Hepatocyte (in vitro differentiated cells): ENCODE measurements at places on chromosomes 7 and 10. TPM values are rescaled to one million over a fixed set of nuclear protein-coding genes. Genes with fewer than 3 reads are reported as not detected.

- no peak for DNase-seq
- H3K4me3 ChIP-seq = no peak overlapping the region
- no peaks in the 10 kb centered on the region for H3K27me3 ChIP-seq
- no peaks in the 10 kb centered on the region for H3K36me3 ChIP-seq
Observed at GRCh38 chr10:103077491-103078308, 115.4 kb downstream of the NT5C2 start.

- H3K27me3 ChIP-seq = no peaks in the 10 kb centered on the region
- H3K4me3 ChIP-seq = no peak overlapping the region
- no peaks in the 10 kb centered on the region for H3K4me1 ChIP-seq
- H3K36me3 ChIP-seq = no peaks in the 10 kb centered on the region
- H3K27ac ChIP-seq = no peak overlapping the region
Observed at GRCh38 chr10:19041171-19041570, 7.4 kb upstream of the MALRD1 start.

DNA sequence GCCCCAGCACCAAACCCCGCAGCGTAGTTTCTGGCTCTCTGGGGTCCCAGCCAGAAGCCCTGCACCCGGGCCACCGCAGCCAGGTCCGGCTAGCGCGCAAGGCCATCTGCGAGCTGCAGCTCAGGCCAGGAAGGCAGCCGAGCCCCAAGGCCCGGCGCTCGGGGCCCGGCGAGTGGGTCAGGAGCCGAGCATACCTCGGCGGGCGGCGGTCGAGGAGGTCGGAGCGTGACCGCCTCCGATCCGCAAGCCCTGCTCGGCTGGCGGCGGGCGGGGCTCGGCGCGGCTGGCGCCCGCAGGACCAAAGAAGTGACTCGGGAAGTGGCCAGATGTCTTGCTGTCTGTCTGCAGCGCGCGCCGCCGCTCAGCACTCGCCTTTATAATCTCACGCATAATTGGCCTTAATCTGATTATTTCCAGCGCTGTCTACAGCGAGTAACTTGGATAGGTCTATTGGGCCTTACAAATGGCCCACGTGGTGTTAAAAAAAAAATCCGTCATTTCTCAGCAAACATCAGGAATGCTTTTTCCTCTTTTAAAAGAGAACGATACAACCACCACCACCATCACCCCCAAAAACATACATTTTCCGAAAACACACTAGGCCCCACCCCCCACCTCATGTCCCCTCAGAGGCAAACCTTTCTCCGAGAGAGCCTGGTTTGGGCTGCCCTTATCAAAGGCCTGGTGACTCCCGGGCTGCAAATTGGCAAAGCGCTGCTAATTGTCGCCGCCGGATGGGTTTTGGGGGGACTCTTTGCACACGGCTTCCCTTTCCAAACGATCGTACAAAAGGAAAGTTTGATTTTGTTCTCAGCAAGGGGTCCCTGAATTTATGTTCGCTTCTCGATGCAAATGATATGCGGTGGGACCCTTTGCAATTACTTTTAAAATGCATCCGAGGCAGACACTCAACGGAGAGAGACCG lies at the start of gene DRGX:
DRGX (minus strand) TSS at position 349 of the 925 bp plus-strand sequence. CDS start 649 bp downstream, outside the sequence.
- no peaks in the 10 kb centered on the region for H3K36me3 ChIP-seq
- H3K27ac ChIP-seq = no peak within 1 kb of the TSS
- H3K27me3 ChIP-seq = peaks cover 99% of the 10 kb centered on the region
- DNase-seq = no peak

SFRP4 gene
- 1.1 and 1.8 TPM in 2 replicates for total RNA-seq

GRCh38 chr7:139543801-139544603 lies 20.5 kb downstream of the CLEC2L start:
- no peak overlapping the region for H3K4me3 ChIP-seq
- no peak for DNase-seq
- H3K27me3 ChIP-seq = no peaks in the 10 kb centered on the region
- H3K4me1 ChIP-seq = no peaks in the 10 kb centered on the region
- no peak overlapping the region for H3K27ac ChIP-seq

GRCh38 chr10:83990126-83990525 lies 149.2 kb upstream of the GHITM start:
- no peak overlapping the region for H3K4me3 ChIP-seq
- H3K36me3 ChIP-seq = no peaks in the 10 kb centered on the region
- no peaks in the 10 kb centered on the region for H3K27me3 ChIP-seq
- H3K27ac ChIP-seq = no peak overlapping the region
- H3K4me1 ChIP-seq = no peaks in the 10 kb centered on the region
- no peak for DNase-seq

- no peak for DNase-seq
- H3K27me3 ChIP-seq = peaks cover 2% of the 10 kb centered on the region
- H3K4me1 ChIP-seq = no peaks in the 10 kb centered on the region
- H3K27ac ChIP-seq = no peak overlapping the region
Observed at GRCh38 chr10:80694930-80695329, 157.2 kb downstream of the SH2D4B start.

DNA sequence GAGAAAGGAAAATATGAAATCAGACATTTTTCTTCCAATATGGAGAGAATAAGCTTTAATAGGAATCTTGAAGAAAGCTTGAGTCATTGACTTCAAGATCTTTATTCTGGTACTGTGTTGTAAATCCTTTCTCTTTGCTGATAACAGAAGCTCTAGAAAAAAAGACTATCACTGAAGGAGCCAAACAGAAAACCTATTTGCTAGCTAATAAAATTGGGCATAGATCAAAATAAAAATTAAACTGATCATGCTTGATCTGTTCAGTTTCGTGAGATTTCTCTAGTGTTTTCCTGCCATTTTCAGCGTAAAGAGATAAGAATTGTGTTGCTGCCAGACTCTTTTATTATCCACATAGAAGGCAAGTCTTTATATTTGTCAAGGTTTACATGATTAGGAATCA lies 1.5 kb upstream of the GHITM start:
- peaks cover 19% of the 10 kb centered on the region for H3K4me1 ChIP-seq
- H3K27me3 ChIP-seq = no peaks in the 10 kb centered on the region
- peak overlapping the region; percentile 83 for H3K27ac ChIP-seq
- H3K36me3 ChIP-seq = no peaks in the 10 kb centered on the region
- DNase-seq = no peak
- no peak overlapping the region for H3K4me3 ChIP-seq

RPEL1 gene
- total RNA-seq = 0.10 TPM in 1 of 2 replicates, not detected in the other

AZGP1 gene
- total RNA-seq = 46.1 and 52.6 TPM in 2 replicates

KCNH2 gene
- 8.4 and 9.4 TPM in 2 replicates for total RNA-seq

DNA sequence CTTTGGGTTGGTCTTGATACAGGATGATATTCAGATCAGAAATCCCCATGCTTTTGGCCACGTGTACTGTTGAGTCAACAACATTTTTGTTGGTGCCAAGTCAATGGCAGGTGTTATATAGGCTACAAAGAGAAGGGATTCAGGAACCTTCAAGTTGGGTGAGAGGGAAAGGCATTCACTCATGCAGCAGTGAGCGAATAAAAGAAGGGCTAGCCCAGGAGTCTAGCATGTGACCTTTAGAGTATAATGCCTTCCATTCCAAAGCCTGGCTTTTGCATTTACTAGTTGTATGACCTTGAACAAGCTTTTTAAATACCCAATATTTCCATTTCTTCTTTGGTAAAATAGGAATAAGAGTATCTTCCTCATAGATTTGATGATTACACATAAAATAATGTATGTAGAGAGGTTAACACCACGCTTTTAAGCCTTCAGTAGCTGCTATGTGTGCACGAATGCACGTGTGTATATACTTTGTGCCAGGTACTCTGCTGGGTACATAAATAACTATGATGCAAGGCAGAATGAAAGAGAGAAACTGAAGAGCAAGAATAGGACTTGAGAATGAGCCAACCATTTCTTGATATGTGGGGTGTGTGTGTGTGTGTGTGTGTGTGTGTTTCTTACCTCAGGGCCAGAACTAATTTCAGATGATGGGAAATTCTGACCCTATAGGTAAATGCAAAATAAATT lies 163.6 kb downstream of the PDE1C start:
- H3K27ac ChIP-seq = no peak overlapping the region
- no peak for DNase-seq
- no peaks in the 10 kb centered on the region for H3K36me3 ChIP-seq
- H3K4me1 ChIP-seq = no peaks in the 10 kb centered on the region
- H3K27me3 ChIP-seq = no peaks in the 10 kb centered on the region

- no peaks in the 10 kb centered on the region for H3K36me3 ChIP-seq
- H3K4me3 ChIP-seq = no peak overlapping the region
- H3K4me1 ChIP-seq = no peaks in the 10 kb centered on the region
Observed at GRCh38 chr10:8992009-8992408, 937.5 kb downstream of the GATA3 start.

DNA sequence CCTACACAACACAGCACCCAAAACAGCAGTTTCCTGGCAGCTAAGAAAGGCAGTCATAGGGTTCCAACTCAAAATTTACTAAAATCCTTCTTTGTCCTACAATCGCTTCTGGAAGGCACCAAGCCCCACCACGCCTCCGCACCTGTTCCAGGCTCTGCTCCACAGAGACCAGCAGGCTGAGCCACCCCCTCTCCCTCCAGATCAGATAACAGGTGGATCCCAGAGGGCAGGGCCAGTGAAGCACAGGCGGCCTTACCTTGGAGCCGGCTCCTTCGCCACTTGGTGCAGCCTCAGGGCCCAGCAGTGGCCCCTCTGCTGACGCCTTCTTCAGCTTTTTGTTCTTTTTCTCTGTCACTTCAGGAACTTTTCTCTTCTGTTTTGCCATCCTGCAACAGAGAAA lies 33.0 kb downstream of the ZFAND2A start:
- no peaks in the 10 kb centered on the region for H3K36me3 ChIP-seq
- H3K27me3 ChIP-seq = no peaks in the 10 kb centered on the region
- peaks cover 4% of the 10 kb centered on the region for H3K4me1 ChIP-seq

DNA sequence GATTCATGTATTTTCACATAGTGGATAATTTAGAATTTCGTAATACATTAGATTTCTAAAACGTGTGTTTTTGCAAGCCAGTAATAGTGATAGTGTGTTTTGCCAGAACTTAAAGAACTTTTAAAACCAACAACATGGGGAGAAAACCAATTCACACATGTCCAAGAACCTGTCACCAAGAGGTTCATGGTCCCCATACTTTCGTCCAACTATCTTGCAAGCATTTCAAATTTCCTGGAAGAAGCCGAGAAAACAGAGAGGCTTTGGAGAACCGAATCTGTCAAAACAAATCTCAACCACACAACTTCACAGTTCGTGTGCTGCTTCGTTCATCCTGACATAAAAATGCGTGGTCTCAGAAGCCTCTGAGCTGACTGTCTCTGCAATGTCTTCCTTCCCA lies 31.9 kb downstream of the GFRA1 start:
- H3K36me3 ChIP-seq = no peaks in the 10 kb centered on the region
- no peaks in the 10 kb centered on the region for H3K27me3 ChIP-seq
- DNase-seq = no peak
- H3K4me1 ChIP-seq = no peaks in the 10 kb centered on the region

NEUROD6 gene
- not detected in 2 replicates for total RNA-seq

- H3K4me3 ChIP-seq = no peak overlapping the region
- DNase-seq = peak; percentile 30
- H3K27me3 ChIP-seq = no peaks in the 10 kb centered on the region
- H3K27ac ChIP-seq = no peak overlapping the region
Observed at GRCh38 chr7:20744954-20745446, 41.7 kb downstream of the SP8 start.

CPN1 gene
- total RNA-seq = 2.8 and 3.8 TPM in 2 replicates

DNA sequence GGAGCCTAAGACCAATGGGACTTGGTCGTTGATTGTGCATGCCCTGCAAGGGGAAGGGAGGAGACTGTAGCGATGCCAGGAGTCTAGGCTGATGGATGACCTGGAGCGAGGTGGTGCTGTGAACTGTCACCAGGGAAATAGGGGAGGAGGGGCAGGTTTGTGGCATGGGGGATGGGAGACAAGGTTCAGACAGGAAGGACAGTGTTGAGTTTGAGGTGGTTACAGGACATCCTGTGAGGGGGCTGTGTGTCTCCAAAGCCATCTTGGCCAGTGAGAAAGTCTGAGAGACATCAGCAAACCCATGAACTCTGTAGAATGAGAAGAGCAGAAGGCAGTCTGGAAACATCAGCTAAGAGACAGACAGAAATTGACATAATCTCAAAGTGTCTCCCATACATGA lies 38.5 kb upstream of the KDM7A start:
- no peak for DNase-seq
- H3K27me3 ChIP-seq = no peaks in the 10 kb centered on the region
- H3K4me3 ChIP-seq = no peak overlapping the region
- no peaks in the 10 kb centered on the region for H3K4me1 ChIP-seq
- H3K27ac ChIP-seq = no peak overlapping the region

DNA sequence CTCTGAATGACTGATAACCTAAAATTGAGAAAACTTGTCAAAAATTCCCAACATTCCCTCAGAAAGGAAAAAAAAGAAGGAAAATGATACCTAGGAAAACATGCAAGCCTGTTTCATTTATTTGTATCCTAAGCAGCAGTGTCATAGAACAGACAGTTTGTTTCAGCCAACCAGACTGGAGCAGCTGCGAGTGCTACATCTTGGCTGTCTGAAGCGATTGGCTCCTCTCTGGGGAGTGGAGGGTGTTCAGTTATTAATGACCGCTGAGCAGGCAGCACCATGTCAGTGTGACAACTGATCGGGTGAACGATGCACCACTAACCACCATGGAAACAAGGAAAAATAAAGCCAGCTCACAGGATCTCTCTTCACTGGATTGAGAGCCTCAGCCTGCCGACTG lies at the start of gene LRRN3:
LRRN3 (plus strand) TSS at position 282 of the 400 bp plus-strand sequence. CDS start 31,646 bp downstream, outside the sequence.
- DNase-seq = peak; percentile 13
- peaks cover 3% of the 10 kb centered on the region for H3K4me1 ChIP-seq
- no peak within 1 kb of the TSS for H3K27ac ChIP-seq
- peak within 1 kb of the TSS; percentile 18 for H3K4me3 ChIP-seq
- no peaks in the 10 kb centered on the region for H3K27me3 ChIP-seq
- H3K36me3 ChIP-seq = no peaks in the 10 kb centered on the region

- peaks cover 19% of the 10 kb centered on the region for H3K4me1 ChIP-seq
- no peaks in the 10 kb centered on the region for H3K36me3 ChIP-seq
- H3K27ac ChIP-seq = peak within 1 kb of the TSS; percentile 91
- H3K27me3 ChIP-seq = no peaks in the 10 kb centered on the region
- peak within 1 kb of the TSS; percentile 91 for H3K4me3 ChIP-seq
Observed at GRCh38 chr7:129188372-129188891, at the start of gene SMO. TSS of gene SMO (plus strand) at chr7:129188633. CDS start at chr7:129189152, 519 bp downstream.

DNA sequence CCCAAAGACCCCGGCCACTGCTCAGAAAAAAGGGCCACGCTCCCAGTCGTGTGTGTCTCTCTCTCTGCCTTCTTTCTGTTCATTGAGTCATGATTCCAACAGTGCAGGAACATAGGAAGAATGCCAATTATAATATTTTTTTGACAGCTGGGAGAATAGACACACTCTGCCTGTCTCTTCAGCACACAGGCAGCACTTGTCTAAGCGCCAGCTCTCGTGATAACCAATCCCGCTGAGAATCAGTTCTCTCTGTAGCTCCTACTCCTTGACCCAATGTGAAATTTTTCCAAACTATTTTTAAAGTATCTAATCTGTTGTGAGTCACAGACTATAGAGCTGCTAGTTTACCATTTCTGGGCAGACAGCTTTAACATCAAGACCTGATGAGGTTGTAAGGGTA lies 145.7 kb upstream of the RHEB start:
- no peaks in the 10 kb centered on the region for H3K4me1 ChIP-seq
- DNase-seq = peak; percentile 50
- no peaks in the 10 kb centered on the region for H3K36me3 ChIP-seq

AKR1C8 gene
- not detected in 2 replicates for total RNA-seq

CYP3A7 gene
- total RNA-seq = 770 and 803 TPM in 2 replicates

GRCh38 chr7:22094413-22095342 lies 149.0 kb upstream of the CDCA7L start:
- H3K36me3 ChIP-seq = no peaks in the 10 kb centered on the region
- no peak overlapping the region for H3K4me3 ChIP-seq
- H3K27ac ChIP-seq = no peak overlapping the region
- no peaks in the 10 kb centered on the region for H3K4me1 ChIP-seq
- H3K27me3 ChIP-seq = no peaks in the 10 kb centered on the region
